CD4-positive, alpha-beta T cell (primary cell): ENCODE measurements at places on chromosomes 16 and 17.

- peak; percentile 44 for DNase-seq
Observed at GRCh38 chr17:41967141-41967920, 736 bp downstream of the CNP start.

DNA sequence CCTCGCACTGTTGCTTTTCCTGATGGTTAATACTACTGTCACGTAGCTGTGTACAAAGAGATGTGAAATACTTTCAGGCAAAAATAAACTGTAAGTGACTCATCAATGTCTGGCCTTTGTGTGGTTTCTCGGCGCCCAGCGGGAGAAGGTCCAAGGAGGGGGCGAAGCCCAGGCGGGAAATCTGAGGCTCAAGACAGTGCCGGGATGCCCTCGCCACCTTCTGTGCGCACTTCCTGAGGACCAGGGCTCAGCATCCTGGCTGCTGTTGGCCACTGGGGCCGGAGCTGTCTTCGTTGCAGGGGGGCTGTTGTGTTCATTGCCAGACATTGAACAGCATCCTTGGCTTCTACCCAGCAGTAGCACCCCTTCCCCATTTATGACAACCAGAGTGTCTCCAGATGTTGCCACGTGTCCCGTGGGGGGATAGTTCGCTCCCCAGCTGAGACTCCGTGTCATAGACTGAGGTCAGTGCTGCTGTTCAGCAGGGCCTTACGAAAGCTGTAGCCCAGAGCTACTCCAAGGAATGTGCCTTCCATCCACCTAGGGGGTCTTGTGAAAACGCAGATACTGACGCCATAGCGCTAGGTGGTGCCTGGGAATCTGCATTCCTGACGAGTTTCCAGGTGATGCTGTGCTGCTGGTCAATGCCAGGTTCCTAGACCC, 67.3 kb upstream of the PLCG2 start:
- DNase-seq, result no peak

DNA sequence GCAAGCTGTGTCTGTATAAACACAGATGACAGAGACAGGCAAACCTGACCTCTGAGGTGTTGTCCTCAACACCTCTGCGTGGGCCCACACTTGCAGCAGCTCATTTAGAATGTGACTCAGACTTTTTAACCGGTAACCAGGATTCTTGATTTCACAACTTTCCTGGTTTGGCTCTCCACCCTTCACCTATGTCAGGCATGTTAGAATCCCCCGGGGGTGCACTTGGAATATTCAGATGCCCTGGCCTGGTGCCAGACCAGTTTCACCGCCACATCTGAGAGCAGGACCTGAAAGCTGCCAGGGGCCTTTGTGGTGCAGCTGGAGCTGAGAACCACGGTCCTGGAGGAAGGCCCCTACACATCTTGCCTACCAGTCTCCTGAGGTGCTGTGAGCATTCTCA, 4.8 kb downstream of the DHODH start:
- DNase-seq, result no peak

- DNase-seq, result peak; percentile 77
Observed at GRCh38 chr16:67993207-67994039, 5.9 kb downstream of the DPEP2 start.

GRCh38 chr16:49271363-49271762, 10.3 kb downstream of the CBLN1 start:
- DNase-seq, result no peak
